ENCODE measurements at places on chromosomes 5 and 9. TPM values are rescaled to one million over a fixed set of nuclear protein-coding genes. Genes with fewer than 3 reads are reported as not detected.

The SLC34A3 gene
- total RNA-seq = not detected

The DMRTA1 gene
- total RNA-seq = 1.0 TPM

The FOXD4L5 gene
- not detected for total RNA-seq

The FCN2 gene
- total RNA-seq = not detected

The OR1J2 gene
- total RNA-seq = not detected

The SLCO4C1 gene
- 0.08 TPM for total RNA-seq

- no peak for DNase-seq
Observed at GRCh38 chr5:169408731-169409130, 107.8 kb upstream of the SLIT3 start.

GRCh38 chr9:2967766-2968165 lies 123.9 kb upstream of the PUM3 start:
- no peak for DNase-seq

DNA sequence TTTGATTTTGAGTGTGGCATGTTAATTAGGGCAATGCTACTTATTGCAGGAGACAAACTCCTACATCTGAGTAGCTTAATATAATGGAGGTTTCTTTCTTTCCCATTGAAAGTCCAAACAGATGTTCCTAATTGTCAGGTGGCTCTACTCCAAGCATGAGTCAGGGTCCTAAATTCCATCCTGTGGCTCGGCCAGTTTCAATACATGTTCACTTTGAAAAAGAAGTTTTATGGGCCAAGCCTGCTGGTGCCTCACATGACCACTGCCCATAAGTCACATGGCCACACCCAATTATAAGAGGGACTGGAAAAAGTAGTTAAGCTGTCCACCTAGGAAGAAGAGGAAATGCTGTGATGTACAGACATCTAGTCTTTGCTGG lies 170.4 kb downstream of the ARRDC3 start:
- DNase-seq = no peak

Data from Right ventricle myocardium inferior (tissue), 1 donor.